ENCODE measurements at places on chromosomes 4 and X.
A peak's percentile ranks its signal among the peaks of the same experiment; 100 is the strongest.

GRCh38 chrX:16251782-16252181 is 84.5 kb downstream of the MAGEB17 start:
- DNase-seq: no peak

GRCh38 chrX:12885508-12885907 is 18.6 kb downstream of the TLR7 start:
- no peak for DNase-seq

DNA sequence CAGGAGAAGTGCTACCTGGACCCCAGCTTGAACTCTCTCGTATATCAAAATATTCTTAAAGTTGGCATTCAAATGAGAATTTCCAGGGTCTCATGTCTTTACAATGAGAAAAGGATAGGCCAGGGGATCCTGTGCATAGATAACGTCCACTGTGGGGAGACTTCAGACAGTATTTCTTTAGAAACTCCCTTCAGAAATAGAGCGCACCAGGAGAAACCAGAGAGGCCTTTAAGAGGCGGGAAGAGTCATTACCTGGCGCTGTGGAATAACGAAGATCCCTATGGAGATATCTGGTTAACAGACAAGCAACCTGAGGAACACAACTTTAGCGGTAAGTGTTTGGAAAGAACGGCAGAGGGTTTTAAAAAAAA is 600 bp downstream of the RADX start:
- DNase-seq: no peak

DNA sequence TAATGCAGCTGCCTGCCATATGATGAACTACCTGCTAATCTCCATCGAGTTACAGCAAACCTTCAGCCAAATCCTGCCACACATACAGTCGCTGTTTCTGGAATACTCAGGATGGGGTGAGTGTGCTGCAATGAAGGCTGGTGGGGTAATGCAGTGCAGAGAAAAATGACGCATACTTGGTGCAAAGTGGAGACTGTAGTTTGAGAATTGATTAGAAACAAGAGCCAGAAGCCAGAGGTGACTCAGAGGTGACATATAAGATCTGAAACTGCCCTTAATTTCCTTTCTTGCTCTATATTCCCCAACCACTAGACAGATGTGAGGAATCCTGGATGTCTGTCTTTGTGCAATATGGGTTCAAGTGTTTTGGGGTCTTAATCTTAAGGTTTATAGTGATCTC is 22.0 kb downstream of the C4orf54 start:
- no peak for DNase-seq

- DNase-seq: peak; percentile 68
These were observed 229.0 kb downstream of the ANK2 start for GRCh38 chr4:113278324-113278934.

DNA sequence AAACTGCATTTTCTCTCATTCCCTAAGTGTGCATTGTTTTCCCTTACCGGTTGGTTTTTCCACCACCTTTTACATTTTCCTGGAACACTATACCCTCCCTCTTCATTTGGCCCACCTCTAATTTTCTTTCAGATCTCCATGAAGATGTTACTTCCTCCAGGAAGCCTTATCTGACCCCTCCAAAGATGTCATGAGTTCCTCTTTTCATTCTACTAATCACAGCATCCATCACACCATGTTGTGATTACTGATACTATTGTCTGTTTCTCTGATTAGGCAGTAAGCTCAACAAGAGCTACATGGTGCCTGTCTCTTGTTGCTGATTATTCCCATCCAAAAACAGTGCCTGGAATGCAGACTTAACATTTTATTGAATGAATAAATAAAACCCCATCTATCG is 2.9 kb upstream of the AFP start:
- DNase-seq: no peak

DNA sequence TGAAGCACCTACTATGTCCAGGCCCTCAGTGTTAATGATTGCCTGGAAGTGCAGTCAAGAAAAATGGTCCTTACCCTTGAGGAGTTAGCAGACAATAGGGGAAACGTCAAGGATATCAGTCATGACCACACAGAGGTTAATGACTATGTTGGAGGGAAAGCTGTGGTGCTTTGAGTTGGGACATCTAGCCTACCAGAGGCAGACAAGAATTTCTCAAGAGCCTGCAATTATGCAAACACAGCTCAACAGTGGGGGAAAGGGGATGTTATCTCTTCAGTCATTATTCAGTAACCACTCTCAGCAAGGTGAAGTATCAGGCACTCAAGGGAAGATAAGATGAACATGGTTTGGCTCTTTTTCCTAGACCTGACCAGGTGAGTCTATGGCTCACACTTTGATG is 7.0 kb upstream of the FGFBP1 start:
- no peak for DNase-seq

DNA sequence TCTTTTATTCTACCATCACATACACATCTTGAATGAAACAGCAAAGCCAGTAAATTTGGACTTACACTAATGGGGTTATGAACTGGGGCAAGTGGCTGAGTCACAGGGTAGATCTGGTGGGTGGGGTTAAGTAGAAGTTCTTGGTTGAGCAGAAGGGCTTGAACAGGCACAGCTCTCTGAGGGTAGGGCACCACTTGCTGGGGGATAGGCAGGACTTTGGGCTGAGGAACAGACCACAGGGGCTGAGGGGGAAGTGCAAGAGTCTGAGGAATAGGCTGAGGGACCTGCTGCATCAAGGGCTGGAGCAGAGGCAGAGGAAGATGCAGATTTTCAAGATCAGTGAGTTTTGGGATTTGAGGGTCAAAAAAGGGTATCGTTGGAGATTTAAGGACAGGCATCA is 8.3 kb downstream of the CSN2 start:
- no peak for DNase-seq

DNA sequence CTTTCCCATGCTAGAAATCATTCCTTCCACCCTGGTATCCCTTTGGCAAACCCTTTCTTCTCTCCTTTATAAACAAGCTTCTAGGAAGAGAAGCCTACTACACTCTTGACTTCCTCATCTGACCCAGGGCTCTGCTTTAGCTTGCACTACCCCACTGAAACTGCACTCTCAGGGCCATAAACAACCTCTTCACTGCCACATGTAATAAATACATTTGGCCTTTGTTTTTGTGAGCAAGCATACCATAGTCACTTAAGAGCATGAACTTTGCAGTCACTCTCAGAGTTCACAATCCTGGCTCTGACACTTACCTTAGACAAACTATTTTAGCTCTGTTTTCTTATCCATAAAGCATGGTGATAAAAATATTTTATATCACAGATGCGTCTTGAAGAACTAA is 50.7 kb upstream of the USP38 start:
- DNase-seq: no peak

DNA sequence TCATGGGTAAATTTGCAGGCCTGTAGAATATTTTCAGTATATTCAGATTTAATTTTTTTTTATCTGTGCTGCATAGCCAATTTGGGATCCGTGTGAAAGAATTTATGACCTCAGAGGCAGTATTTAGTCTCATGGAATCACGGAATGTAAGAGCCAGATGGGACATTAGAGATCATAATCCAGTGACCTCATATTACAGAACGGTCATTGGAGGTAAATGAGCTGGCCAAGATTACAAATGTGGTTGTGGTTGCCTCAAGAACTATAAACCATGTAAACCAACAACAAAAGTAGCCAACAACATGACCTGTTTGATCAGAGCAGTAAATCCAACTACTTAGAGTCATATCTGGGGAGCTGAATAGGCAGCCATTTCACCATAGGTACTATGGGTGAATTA is 71.6 kb downstream of the AMOT start:
- DNase-seq: no peak

DNA sequence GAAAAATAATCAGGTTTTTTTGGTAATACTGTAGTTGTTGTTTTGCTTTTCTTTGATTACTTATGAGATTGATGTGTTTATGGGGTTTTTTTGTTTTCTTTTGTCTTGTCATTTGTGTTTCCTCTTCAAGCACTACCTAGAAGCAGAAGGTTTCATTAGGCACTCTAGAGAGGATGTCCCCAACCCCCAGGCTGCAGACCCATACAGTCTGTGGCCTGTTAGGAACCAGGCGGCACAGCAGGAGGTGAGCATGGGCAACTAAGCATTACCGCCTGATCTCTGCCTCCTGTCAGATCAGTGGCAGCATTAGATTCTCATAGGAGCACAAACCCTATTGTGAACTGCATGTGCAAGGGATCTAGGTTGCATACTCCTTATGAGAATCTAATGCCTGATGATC is 22.9 kb upstream of the NOCT start:
- no peak for DNase-seq
